ENCODE measurements at places on chromosomes 7 and 10.

DNA sequence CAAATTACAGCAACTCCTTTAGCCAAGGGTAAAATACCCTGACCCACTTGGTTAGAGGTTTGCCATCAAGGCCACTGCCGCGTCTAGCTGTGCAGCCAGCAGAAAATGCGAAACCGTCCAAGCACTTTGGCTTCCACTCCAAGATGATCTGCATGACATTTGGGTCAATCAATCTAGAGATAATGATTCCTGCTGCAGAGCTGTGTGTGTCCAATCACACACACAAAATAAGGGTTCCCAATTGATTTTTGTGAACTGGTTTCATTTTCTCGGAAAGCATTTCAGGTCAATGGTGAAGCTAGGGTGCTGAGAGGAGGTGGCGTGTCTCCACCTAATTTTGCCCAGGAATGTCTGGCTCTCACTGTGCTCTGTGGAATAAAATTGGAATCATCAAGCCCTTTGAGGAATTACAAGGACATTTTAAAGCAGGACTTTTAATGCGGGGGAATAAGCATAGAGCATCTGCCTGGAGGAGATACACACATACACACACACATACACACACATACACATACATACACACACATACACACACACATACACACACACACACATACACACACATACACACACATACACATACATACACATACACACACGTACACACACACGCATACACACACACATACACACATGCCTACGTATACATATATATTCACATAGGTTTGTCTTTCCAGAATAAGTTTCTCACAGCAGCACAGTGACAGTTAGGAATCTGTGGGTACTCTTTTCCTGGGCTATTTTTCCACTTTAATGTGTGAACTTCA lies 59.5 kb downstream of the ACADSB start:
- DNase-seq, result no peak

- no peak for DNase-seq
Observed at GRCh38 chr10:126661356-126661755, 9.1 kb downstream of the C10orf90 start.

GRCh38 chr7:79282070-79282694 lies 171.3 kb downstream of the MAGI2 start:
- no peak for DNase-seq

DNA sequence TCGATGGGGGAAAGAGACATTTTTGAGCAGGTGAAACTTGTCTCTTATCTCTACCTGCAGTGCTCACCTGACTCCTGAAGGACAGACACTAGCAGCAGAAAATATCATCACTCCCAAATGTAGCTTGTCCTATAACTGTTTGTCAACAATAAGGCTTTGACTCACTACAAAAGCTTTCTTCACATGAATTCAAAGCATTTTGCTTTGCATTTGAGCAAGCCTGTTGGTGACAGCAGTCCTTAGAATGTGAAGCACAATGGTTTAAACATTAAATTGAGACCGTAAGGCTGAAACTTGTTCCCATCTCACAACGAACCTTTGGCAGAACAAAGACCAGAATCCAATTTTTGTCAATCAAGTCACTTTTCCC lies 30.6 kb upstream of the ZNRF2 start:
- no peak for DNase-seq

GRCh38 chr7:126150278-126150958 lies 1102.3 kb downstream of the GRM8 start:
- DNase-seq, result no peak

- DNase-seq, result no peak
Observed at GRCh38 chr7:138834583-138834982, 36.6 kb upstream of the ATP6V0A4 start.

Measured in NCI-H187 (cell line).